GM12865 (cell line): ENCODE measurements at places on chromosomes 6 and 20.

- DNase-seq, result no peak
Measured at GRCh38 chr6:142682985-142683384, 262.0 kb downstream of the HIVEP2 start.

DNA sequence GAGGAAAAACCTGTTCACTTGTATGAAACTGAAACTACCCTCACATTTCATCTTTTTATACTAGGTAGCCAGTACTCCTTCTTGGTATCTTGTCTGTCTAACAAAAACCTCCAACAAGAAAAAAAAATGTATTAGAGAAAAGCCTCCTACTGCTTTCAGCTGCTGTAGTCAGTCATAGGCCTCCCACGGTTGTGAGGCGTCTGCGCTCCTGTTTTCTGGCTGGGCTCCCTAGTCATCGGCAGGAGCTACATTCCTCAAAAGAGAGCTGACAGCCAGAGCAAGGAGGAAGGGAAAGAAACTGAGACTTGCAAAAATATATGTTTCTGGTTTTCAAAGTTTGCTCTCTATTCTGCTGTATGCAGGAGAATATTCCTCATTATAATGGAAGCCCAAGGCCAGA, 517.0 kb downstream of the LMBRD1 start:
- DNase-seq, result no peak

GRCh38 chr20:2108498-2108897, 6.9 kb downstream of the STK35 start:
- peak; percentile 23 for DNase-seq

DNA sequence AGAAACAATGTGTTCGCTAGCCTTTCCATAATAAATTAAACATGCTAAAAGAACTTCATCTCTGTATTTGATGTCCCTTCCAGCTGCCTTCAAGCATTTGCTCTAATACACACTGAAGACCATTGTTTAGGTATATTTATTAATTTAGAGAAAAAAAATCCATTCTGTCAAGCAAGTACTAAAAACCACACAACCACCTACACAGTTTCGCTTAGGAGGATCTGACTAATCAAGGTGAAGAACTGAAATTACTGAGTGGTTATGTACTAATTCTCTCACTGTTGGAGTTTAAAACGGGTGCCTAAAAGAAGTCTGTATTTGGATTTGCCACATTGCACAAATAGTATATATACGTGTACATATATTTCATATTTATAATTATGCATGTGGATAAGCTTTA, 58.9 kb downstream of the GMDS start:
- DNase-seq, result peak; percentile 67

GRCh38 chr20:59120491-59120890, 43.1 kb upstream of the ZNF831 start:
- peak; percentile 44 for DNase-seq

- no peak for DNase-seq
Measured at GRCh38 chr6:12293235-12293930, 3.2 kb downstream of the EDN1 start.

GRCh38 chr6:15340775-15341174, 94.9 kb downstream of the JARID2 start:
- peak; percentile 45 for DNase-seq

- DNase-seq, result no peak
Measured at GRCh38 chr6:109424946-109425345, 15.5 kb downstream of the PPIL6 start.

GRCh38 chr6:136831873-136832562, 9.6 kb downstream of the PEX7 start:
- peak; percentile 4 for DNase-seq

GRCh38 chr20:25356271-25356933, 34.2 kb downstream of the ABHD12 start:
- no peak for DNase-seq

DNA sequence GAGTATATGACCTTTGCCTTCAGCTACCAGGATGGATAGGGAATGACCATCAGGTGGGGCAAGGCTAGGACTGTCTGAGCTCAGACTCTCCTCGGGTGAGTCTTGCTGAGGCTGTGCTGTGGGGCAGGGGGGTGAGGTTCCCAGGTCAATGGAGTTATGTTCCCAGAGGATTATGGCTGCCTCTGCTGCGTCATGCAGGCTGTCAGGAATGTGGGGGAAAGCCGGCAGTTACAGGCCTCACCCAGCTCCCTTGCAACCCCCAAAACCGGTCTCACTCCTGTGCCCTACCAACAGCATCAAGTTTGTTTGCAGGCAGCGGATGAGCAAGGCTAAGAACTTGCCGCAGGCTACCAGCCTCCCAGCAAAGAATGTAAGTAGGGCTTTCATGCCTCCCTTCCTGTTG, 93.5 kb downstream of the ESR1 start:
- no peak for DNase-seq

GRCh38 chr6:138337076-138337475, 40.6 kb upstream of the SMIM28 start:
- DNase-seq, result no peak

- DNase-seq, result no peak
Measured at GRCh38 chr6:108750801-108751200, 97.4 kb upstream of the ARMC2 start.

GRCh38 chr20:10316582-10316981, 98.0 kb downstream of the SNAP25 start:
- peak; percentile 40 for DNase-seq

GRCh38 chr6:160022793-160023192, 53.9 kb downstream of the IGF2R start:
- DNase-seq, result no peak

- no peak for DNase-seq
Measured at GRCh38 chr6:30206799-30207618, 6.2 kb downstream of the TRIM26 start.

DNA sequence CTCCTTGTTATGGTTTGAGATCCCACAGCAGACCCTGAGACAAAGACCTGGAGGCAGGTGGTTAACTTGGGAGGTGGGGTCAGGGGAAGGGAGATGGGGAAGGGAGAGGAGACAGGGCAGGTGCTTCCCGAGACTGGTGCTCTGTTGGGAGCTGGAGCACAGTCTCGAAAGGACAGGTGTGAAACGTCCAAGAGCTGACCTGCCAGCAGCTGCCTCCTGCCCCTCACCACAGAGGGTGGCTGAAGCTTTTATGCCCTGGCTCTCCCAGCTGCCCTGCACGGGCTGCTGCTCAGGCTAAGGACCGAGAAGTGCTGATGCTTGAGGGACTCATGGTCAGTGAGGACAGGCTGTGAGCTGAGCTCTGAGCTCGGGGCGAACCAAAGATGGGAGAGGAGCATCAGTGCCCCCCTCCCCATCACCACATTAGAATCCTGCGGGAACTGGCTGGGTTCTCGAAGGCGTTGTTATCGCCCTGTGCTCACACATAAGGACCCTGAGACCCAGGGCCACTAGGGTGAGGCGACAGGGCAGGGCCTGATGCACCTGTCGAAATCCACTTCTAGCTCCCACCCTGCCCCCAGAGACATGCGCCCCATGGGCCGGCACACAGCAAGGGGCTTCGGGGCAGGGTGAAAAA, 25.3 kb upstream of the CD93 start:
- no peak for DNase-seq

DNA sequence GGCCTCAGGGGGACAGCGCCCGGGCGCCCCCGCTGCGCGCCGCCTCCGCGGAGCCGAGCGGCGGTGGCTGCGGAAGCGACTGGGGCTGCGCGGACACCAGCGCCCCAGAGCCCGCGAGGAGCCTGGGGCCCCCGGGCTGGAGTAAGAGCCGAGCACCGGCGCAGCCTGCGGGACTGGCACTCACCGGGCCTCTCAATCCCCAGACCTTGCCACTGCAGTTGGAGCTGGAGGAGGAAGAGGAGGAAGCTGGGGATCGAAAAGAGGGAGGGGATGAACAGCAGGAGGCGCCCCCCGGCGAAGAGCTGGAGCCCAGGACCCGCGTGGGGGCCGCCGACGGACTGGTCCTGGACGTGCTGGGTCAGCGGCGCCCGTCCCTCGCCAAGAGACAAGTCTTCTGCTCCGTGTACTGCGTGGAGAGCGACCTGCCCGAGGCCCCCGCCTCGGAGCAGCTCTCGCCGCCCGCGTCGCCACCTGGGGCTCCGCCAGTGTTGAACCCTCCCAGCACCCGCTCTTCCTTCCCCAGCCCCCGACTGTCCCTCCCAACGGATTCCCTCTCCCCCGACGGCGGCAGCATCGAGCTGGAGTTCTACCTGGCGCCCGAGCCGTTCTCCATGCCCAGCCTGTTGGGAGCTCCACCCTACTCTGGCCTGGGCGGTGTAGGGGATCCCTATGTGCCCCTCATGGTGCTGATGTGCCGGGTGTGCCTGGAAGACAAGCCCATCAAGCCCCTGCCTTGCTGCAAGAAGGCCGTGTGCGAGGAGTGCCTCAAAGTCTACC, 590 bp downstream of the RNF217 start:
- no peak for DNase-seq

DNA sequence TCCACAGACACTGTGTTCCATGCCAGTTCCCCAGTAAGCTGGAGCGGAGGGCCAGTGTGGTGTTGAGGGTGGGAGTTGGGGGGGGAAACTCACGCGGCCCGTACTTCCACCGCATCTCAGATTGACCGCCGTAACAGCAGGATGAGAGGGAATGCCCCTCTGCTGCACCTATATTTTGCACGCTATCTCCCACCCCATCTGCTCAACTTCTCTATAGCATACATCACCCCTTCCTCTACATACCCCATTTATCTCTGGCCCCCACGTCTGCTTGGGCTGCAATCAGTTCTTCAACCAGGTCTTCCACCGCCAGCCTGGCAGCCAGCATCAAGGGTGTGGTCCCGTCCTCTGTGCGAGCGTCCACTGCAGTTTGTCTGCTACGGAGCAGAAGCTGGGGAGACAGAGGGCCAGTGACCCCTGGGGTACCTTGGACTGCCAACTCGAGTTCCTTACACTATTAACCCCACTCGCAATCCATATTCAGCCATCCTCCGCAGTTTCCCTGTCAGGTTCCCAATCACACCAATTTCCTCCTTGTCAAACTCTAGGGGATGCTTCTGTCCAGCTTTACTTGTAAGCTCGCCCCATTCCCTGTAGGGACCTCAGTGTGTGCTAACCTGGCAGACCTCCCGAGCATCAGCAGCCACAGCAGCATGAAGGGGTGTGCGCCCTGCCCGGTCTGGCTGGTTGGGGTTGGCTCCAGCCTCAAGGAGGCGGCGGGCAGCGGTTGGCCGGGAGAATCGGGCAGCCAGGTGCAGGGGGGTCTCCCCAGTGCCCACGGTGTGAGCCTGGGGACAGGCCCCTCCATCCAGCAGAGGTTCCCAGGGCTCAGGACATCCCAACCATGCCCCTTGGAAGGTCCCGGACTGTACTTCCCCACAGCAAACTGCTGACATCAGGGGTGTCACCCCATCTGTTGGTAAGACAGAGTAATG, 4.5 kb upstream of the GPSM3 start:
- peak; percentile 63 for DNase-seq

DNA sequence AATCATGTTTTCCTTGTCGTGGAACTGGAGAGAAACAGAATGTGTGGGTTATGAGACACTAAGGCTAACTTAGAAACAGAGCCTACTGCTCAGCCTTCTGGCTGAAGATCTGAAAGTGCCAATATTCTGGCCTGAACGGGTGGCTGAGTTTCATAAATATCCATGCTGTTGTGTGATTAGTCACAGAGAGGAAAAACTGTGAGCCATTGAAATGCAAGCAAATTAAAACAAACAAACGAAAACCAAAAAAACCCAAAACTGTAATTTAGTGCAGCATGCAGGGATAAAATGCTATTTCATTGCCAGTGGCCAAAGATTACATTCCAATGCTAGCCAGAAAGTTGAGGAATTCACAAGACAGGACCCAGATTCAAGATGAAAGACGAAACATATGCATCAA, 315.1 kb downstream of the UBE3D start:
- DNase-seq, result no peak

GRCh38 chr6:34284563-34285447, 36.0 kb upstream of the SMIM29 start:
- DNase-seq, result peak; percentile 57

DNA sequence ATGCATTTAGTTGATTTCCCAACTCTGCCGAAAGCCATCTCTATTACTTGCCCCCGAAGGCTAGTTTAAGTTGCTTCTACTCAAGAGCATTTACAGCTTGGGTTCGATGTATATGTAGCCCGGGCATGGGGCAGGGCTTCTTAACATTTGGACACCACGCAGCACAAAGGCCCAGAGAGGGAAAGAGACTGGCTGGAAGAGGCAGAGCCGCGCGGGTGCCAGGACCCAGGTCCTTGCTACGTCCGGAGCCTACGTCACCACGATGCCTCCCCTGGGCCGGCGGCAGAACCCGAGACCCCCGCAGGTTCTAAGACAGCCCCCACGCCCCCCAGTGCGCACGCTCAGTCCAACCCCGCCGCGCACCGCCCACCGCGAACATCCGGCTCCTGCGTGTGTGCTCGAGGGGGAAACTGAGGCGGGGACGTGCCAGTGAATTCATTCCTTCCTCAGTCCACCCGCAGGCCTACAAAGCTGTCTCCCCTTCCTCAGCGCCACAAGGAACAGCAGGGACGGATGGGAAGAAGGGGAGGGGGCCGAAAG, 367 bp upstream of the PCIF1 start:
- peak; percentile 69 for DNase-seq

DNA sequence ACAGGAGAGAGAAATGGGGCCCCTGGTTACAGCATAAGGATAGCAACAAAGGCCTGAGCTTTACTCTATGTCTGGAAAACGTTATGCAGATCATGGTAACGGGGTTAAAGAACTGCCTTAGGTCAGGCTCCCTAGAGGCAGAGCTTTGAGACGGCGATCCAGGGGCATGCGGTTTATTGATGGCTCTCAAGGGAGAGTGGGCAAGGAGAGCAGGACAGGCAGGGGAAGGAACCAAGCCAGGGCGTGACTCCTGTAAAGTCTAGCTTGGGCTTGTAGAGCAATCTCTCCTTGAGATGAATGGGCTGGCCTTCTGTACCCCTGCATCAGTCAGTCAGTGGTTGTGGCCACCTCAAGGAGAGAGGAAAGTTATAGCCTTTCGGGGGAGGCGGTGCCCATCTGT, 12.5 kb upstream of the FERMT1 start:
- no peak for DNase-seq

GRCh38 chr6:81401970-81402690, 350.4 kb downstream of the TENT5A start:
- no peak for DNase-seq

GRCh38 chr20:48983423-48984400, 62.2 kb downstream of the ARFGEF2 start:
- DNase-seq, result no peak

DNA sequence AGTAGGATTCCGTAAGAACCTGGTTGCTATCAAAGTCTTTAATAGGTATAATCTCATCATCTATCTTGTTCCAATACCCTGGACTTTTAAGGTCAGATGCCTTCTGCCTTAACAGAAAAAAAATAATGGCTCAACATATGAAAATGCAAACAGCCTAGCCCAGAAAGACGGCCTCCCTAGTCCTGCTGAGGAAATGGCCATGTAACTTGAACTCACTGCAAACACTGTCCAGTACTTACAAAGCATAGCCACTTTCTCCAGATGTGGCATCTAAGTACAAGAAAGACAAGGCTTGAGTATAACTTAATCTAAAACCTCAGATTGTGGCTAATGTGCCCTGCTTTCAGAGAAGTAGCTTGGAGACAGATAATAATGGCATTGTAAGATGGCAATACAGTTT, 26.5 kb downstream of the FASTKD5 start:
- DNase-seq, result no peak
